Activated T-helper 17 cell treated with anti-CD3 and anti-CD28 coated beads, Interleukin-2, amount 50 U/mL, for 72 hours (primary cell): ENCODE measurements at places on chromosomes 7 and 10. TPM values are rescaled to one million over a fixed set of nuclear protein-coding genes. Genes with fewer than 3 reads are reported as not detected.

- ATAC-seq: no peak
These were observed 82.3 kb upstream of the FGL2 start for GRCh38 chr7:77281780-77282478.

ARMH3 gene
- total RNA-seq: 27.7 TPM

OPALIN gene
- total RNA-seq: not detected

COX19 gene
- 13.7 TPM for total RNA-seq

HSPA12A gene
- 0.22 TPM for total RNA-seq

- ATAC-seq: peak; percentile 85
These were observed 25.9 kb downstream of the ST8SIA6 start for GRCh38 chr10:17428351-17429097.

DNA sequence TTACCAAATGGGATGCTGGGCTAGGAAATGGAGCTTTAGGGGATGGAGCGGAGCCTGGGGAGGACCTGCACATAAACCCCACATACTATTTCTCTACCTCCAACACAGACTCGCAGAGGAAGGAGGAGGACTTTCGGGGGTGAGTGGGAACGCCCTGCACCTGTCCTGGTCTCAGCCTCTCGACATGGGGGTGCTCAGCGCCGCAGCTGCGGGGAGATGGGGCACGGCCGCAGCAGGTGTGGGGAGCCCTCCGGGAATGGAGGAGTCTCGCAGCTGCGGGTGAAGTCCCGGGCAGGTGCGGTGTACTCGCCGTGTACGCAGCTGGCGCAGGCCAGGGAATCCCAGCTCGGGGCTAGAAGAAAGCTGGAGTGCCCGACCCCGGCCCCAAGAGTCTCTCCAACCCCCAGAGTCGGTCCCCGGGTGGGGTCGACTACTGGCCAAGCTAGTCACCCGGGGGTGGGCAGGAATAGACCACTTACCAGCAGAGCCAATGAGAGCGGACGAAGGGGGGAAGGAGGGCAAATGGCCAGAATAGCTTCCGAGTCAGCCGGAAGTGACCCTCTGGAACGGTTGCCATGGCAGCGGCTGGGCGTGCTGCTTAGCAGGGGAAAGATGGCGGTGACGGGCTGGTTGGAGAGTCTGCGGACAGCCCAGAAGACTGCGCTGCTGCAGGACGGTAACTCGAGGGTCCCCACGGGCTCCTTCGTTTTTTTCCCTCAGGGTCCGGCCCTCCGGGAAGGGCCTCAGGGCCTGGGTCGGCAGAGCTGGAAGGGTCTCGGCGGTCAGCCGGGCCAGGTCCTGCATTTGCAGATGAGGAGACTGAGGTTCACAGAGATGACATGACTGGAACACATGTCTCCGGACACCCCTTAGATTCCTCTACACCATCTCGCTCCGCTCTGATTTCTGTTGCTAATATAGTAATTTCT is at the start of the genes DPCD and POLL:
DPCD (plus strand) TSS at position 597 of the 929 bp plus-strand sequence; CDS start at position 613, 16 bp downstream.
POLL (minus strand) TSS at position 533 of the 929 bp plus-strand sequence. CDS start 897 bp downstream, outside the sequence.
- peak; percentile 99 for ATAC-seq

DNA sequence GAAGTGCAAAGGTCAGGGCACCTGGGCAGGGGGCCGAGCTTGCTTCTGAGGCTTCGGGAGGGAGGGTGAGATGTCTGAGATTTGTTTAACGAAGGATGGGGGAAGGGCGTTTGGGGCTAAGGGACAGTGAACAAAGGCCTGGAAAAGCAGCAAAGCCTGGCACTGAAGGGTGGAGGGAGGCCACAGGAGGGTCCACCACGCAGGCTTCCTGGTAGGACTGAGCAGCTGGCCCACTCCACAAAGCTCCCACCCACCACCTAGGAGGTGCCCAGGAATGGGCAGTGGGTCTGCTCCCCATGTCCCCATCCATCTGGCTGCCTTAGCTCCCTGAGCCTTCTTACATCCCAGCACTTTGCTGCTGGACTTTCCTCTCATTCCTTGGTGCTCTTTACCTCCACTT is 39.4 kb upstream of the CXCL12 start:
- no peak for ATAC-seq

FAM25C gene
- total RNA-seq: not detected
